ENCODE measurements at places on chromosomes 3 and 15.
A peak's percentile ranks its signal among the peaks of the same experiment; 100 is the strongest.

GRCh38 chr3:184741259-184741556, 29.3 kb upstream of the MAGEF1 start:
- peak; percentile 93 for DNase-seq

DNA sequence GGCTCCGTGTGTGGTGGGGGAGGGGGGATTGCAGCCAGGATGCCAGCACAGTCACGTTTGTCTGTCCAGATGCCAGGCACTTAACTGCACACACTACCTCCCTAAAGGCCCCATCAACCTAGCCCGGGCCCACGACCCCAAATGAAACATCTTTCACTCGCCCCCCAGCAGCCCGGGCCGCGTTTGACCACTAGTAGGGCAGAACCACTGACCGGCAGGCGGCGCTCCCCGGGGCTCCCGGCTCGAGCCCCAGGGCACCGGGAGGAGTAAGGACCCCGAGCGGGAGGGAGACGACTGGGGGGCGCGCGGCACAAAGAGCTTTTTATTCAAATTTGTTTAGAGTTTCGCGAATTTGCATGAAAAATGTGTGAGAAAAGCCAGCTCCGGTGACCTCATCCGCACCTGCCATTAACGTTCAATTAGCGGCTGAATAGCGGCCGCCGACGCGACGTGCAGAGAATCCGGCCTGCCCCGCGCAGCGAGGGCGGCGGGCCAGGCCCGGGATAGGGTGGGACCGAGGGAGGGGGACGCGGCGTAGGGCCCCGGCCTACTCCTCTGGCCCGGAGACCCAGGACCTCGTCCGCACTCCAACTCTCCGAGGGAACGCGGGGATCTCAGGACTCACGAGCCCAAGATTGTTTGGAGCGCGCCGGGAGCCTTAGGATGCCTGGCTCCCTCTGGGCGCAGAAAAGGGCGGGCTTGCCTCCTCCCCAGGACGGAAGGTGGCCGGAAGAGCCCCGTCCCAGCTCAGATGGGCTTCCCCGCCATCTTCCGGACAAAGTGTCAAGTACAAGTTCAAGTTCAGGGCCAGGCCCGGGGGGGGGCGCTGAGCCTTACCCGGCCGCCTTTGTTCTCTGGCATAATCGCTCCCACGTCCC, 64.9 kb upstream of the POLG start:
- peak; percentile 54 for DNase-seq

GRCh38 chr15:75836959-75837334, 6.3 kb upstream of the UBE2Q2 start:
- DNase-seq = peak; percentile 89

GRCh38 chr3:128339491-128340012, 127.1 kb downstream of the DNAJB8 start:
- no peak for DNase-seq

DNA sequence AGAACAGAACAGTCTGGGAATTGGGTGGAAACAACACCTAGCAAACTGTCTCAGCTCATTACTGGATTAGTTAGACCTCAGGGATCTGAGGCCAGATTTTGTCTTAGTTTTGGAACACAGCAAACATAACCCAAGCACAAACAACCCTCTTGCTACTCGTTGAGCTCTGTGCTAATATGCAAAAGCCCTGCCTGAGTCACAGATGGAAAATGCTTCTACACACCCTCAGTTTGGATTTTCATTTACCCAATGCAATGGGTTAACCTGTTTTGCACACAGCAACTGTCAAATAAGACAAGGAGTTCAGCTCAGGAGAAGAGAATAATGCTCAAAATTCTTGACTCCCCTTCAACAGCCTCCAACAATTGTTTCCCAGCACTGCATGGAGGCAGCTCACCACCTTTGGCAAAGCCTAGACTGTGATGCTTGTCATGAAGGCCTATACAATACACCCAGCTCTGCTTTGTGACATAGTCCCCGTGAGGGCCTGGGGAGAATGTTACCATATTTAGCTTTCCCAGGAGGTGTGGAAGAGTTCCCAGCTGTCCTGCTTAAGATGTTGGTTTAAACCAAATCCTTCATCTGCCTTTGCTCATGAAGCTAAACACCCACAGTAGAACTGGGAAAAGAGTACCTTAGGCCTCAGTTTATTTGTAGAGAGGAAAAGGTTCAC, 68.9 kb upstream of the MNS1 start:
- peak; percentile 3 for DNase-seq

- no peak for DNase-seq
These were observed 24.1 kb downstream of the PDIA5 start for GRCh38 chr3:123090728-123091531.

DNA sequence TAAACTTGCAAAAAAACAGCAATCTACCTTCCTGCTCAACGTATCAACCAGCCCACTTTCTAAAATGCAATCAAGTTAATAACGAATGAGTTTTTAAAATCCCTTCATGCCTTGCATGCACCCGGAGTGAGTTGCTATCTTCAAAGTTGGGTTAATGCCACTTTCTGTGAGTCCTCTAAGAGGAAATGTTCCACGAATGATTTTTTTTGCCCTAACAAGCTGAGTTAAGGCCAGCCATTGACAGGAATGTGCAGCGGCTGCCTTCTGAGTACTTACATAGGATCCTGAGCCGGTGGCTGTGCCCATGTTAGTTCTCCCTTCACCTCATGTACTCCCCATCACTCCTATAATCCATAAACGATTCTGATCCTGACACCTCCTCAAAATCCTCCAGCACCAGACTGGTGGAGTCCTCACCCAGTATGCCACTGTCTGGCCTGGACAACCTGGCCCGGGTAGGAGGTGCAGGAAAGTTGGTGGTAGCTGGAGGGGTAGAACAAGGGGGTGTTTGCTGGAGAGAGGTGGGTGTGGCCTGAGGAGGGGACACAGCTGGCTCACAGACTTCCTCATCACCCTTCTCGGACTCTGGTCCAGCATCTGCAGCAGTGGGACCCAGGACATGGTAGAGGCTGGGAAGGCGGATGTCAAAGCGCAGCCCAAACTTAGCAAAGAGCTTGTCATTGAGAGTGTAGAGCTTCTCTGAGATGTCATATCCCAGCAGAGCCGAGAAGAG, 12.4 kb downstream of the POPDC2 start:
- DNase-seq = no peak

DNA sequence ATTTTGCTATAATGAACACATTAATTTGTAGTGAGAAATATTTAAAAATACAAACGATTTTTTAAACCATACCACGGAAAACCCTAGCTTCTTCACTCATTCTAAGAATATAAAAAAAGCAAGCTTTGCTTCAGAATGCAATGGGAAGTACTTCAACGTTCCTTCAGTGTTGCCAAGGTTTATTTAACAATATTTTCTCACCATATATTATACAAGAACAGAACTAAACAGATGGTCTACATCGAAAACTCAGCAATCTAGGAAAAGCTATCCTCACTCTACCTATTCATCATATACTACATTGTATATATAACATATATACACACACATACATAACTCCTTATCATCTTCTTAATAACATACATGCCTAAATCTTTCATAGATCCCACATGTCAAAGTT, 1047.4 kb downstream of the IGSF11 start:
- DNase-seq = no peak

DNA sequence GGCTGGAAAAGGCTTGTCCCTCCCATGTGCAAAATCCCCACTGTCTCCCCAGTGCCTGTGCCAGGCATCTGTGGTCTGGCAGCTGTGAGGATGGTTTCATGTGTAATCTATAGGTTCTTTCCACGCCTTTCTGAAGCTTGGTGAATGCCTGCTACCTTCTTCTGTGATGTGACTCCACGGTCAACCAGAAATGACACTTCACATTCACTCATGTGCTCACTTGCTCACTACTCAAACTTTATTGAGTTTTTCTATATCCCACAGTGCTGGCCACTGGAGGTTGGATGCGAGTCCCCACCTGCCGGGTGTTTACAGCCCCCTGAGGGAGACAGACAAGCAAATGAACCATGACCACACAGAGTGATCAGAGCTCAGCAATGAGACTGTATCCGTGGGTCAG, 27.9 kb upstream of the TLE3 start:
- no peak for DNase-seq

GRCh38 chr3:28844298-28845005, 436.4 kb upstream of the RBMS3 start:
- DNase-seq = no peak

DNA sequence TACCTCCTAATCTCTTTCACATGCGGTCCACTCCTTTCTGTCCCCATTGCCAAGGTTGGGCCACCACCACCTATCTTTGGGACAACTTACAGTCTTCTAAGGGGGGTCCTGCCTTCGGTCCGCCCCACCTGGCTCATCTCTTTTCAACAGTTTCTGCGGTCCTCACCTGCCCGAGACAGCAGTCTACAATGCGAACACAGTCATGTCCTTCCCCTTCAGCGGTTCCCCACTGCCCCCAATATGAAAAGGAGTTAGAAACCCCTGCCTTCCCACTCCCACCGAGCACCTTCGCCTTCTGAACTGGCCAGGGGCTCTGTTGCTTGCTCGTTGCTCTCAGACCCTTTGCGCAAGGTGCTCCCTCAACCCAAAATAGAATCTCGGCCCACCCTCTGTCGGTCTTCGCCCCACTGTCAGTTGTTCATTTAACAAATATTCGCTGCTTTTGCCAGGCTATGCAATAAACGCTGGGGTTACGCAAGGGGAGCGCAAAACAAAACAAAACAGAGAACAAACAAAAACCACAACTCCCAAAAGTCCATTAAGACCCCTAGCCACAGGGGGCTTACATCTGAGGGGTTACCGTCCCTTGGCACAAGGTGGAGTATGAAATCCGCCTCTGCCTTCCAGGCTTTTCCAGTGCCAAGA, 611 bp upstream of the FANCI start:
- DNase-seq = no peak

DNA sequence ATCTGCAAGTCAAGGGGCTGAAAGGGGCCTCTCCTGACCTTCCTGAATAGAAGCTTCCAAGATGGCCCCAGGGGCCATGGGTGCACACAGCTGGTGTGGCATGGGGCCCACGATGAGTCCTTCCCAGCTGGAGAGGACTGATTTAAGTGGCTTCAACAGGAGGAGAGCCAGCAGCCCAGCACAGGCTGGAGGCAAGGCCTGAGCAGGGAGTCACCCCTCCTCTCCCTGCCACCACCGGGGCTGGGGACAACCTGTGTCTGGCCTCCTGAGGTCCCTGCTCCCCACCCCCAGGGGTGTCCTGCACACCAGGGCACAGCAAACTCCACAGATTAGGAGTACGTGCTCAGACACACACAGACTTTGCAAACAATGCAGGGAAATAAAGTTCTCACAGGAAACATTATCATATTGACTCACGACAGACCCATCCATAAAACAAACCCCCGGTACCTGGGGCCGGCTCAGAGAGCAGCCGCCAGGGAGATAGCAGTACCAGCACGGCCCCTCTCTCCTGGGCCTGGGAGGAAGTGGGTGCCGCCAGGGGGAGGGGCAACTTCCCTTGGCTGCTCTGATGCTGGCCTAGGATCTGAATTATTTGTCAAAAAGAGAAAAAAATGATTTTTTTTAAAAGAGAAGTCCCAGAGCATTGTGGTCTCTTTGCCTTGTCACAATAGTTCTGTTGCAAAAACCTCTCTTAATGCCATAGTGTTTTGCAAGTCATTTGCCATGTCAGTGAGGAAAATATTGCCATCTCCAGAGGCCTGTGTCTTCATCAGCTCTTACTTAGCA, 21.9 kb upstream of the TSEN2 start:
- no peak for DNase-seq

DNA sequence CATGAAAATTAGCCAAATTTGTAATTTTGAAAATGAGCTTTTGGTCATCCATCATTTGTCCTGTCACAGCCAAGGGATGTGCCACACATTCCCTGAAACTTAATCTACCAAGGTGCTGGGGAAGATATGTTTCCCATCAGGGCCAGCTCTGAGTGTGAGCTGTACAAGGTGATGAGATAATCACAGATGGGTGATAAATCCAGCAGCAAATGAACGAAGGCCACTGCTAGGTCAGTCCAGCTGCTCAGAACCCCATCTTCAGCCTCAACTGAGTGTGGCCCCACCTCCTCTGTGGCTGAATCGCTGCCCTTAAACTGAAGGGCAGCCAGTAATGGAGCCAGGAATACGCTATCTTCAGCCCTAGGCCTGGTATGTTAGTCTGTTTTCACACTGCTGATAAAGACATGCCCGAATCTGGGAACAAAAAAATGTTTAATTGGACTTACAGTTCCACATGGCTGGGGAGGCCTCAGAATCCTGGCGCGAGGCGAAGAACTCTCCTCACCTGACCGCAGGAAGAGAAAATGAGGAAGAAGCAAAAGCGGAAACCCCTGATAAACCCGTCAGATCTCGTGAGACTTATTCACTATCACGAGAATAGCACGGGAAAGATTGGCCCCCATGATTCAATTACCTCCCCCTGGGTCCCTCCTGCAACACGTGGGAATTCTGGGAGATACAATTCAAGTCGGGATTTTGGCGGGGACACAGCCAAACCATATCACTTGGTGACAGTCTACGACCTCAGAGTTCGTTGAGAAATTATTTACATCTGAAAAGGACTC, 553.0 kb downstream of the NTRK3 start:
- no peak for DNase-seq

DNA sequence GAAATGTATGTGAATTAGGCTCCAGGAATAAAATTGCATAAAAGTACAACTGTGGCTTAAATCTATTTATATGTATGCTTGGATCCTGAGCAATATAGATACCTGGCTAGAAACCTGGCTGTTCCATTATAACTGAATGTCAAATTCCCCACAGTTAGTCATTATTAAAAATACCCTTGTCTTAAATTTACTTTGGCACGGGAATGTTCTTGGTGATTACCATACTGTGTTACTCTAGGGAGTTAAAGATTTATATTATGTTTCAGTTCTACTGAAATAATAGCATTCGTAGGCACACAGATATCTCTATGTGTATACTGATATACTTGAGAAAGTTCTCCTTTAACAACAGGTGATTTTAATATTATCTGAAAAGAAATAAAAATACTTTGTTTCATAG, 394.1 kb downstream of the PTPRG start:
- DNase-seq = no peak

- DNase-seq = peak; percentile 46
These were observed 477.4 kb downstream of the NAALADL2 start for GRCh38 chr3:175336406-175337133.

DNA sequence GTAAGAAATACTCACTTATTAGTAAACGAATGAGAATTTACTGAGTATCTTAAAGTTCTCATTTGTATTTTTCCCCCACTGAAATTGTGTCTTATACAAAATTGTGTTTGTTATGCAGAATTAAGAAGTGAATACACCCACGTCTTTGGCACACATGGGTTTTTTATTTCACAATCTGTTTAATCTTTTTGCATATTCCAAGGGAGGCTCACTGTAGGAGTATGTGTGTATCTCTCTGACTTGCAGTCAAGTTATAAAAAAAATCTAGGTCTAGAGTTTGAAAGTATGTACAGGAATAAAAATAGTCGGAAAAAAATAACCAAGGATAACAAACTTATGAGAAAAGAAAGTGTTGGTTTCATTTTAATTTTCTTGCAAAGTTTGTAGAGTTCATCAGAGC, 255.2 kb downstream of the PDCD6IP start:
- no peak for DNase-seq

DNA sequence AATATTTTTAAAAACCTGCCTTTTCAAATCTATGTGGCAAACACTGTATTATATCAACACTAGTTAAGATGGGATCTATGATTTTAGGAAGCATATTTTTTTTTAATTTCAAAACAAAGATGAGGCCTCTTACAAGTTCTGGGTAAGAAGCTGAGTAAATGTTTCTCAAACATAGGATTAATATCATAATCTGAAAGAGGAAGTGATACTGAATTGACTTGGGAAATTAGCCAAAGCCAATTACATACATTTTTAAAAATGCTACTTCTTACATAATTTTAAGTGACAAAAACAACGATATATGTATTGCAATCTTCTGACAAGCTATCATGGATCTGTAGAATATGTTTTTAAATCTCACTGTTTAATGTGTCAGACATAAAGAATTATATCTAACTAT, 135.1 kb upstream of the UBP1 start:
- no peak for DNase-seq

- DNase-seq = no peak
These were observed 80.7 kb downstream of the PPARG start for GRCh38 chr3:12369598-12369997.

Data from epithelial cell of esophagus (primary cell).